ENCODE measurements at places on chromosomes 7 and 10.

GRCh38 chr10:131159771-131160170 is 151.8 kb downstream of the TCERG1L start:
- DNase-seq, result no peak

- no peak for DNase-seq
These were observed 44.8 kb upstream of the ADO start for GRCh38 chr10:62759599-62760175.

- no peak for DNase-seq
These were observed at the start of gene CYP2C18 for GRCh38 chr10:94683214-94684054. Gene CYP2C18 (plus strand): TSS chr10:94683729. CDS start chr10:94683820, 91 bp downstream.

- DNase-seq, result no peak
These were observed 173.6 kb upstream of the TEX47 start for GRCh38 chr7:88969167-88969566.

GRCh38 chr10:11488126-11488525 is 123.3 kb downstream of the USP6NL start:
- DNase-seq, result no peak

DNA sequence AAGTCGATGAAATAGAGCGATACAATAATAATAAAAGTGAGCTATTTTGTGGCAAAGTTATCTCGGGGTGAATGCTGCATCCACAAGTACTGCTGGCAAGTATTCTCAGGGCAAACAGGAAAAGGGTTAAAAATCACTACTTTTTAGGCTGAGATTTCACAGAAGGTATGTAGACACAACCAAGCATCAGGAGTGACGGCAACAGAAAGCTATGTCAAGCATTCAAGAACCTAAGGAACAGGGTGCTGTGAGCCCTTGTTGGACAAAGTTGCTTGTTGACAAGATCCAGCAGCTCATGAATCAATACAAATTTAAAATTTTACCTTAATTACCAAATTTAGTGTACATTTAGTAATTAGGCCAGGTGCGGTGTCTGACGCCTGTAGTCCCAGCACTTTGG is 41.2 kb upstream of the C1QL3 start:
- no peak for DNase-seq

DNA sequence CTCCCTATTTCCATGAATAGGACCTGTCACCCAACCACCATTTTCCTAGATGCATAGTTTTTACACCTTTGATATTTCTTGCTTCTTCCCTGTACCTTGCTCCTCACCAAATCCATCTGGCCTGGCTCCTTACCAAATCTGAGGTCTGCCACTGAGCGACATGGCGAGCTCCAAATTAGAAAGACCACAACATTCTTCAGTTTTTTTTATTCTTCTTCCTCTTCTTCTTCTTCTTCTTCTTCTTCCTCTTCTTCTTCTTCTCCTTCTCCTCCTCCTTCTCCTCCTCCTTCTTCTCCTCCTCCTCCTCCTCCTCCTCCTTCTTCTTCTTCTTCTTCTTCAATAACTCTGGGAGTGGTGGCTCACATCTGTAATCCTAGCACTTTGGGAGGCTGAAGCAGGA is 7.1 kb downstream of the CPED1 start:
- no peak for DNase-seq

- DNase-seq, result no peak
These were observed 13.2 kb downstream of the ATE1 start for GRCh38 chr10:121914661-121915060.

DNA sequence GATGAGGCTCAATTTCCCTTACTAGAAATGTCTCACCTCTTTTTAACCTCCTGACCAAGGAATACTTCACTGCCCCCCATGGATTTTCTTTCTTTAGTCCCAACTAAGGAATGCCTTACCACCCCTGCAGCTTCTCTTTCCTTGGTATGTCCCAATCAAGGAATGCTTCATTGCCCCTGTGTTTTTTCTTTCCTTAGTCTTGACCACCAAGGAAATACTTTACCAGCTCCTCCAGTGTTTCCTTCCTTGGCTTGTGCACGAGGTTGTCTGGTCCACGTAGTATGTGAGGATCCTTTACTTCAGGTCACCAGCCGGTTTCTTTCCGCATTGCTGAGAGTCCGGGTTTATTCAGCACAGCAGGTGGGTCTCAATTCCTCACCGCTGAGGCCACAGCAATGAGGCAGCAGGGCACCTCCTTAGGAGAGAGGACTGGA is 59.3 kb downstream of the CYP2C9 start:
- DNase-seq, result no peak

DNA sequence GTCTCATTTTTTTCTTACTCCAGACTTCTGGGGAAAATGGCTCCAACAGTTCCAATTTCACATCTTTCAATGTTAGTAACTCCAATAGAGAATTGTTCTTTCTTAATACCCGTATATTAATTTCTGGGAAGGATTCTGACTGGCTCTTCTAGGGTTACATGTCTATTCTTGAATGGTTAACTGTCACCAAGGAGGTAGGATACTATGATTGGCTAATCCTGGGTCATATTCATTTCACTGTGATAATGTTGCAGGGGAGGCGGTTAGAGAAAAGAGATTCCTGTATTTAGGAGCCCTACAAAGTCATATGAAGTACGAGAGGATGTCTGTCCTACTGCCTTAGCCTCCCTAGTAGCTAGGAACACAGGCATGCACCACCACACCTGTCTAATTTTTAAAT is 16.1 kb upstream of the VCL start:
- no peak for DNase-seq
